ENCODE measurements at places on chromosomes 1 and 21.

- no peak for DNase-seq
Observed at GRCh38 chr1:59115865-59116264, 181.0 kb upstream of the FGGY start.

- no peak for DNase-seq
Observed at GRCh38 chr1:176466514-176466913, 3.5 kb downstream of the PAPPA2 start.

- no peak for DNase-seq
Observed at GRCh38 chr1:56135864-56136147, 443.6 kb downstream of the PLPP3 start.

DNA sequence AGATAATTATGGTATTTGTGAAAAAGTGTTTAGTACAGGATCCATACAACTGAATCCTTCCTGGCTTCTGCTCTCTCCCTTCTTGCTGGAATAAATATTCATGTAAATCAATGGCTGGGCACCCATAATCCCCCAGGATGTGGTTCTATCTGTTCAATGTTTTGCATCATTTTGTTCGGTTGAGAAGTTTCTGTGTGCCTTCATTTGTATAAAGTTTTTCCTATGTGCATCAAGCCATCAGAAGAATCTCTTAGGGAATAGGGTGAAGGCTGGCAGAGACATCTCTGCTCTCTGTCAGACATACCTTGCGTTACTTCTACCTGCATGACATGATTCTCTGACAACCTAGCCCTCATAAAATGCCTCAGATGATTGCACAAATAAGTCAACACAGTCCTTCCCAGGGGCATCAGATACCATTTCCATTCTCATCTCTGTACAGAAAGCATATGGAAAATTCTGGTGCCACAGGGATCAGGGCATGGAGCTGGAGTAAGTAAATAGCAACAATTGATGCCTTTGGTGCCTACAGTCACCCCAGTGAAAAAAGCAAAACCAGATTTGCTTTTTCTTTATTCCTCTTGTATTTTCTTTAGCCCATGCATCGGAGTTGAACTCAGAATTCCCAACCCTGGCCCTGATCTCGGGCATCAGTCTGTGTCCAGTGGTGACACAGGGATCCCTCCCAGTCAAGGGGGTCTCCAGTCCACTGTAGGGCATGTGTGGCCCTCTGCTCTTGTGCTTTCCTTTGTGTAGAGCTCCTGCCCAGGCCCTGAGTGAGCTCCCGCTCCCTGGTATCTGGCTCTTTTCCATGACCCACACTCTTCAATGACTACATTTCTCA lies 39.7 kb upstream of the ATP1A1 start:
- no peak for DNase-seq

GRCh38 chr1:205144751-205145150 lies 23.0 kb upstream of the RBBP5 start:
- DNase-seq, result peak; percentile 72

GRCh38 chr1:70426154-70427131 lies 15.4 kb downstream of the CTH start:
- no peak for DNase-seq

DNA sequence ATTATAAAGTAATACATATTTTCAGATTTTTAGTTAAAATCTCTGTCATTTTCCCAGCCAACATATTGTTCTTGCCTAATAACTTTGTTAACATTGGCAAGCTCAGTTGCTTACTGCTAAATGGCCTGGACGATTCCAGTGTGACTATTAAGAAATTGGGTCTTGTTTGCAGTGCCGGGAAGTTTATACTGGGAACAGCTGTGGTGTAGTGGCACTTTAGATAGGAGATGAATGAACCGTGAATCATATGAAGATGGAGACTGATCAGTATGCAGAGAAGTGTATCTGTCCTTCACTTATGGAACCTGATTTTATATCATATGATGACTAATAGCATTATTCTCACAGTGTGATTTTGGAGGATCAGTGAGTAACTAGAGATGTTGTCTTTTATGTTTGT lies 3.3 kb downstream of the CHRM3 start:
- DNase-seq, result no peak

DNA sequence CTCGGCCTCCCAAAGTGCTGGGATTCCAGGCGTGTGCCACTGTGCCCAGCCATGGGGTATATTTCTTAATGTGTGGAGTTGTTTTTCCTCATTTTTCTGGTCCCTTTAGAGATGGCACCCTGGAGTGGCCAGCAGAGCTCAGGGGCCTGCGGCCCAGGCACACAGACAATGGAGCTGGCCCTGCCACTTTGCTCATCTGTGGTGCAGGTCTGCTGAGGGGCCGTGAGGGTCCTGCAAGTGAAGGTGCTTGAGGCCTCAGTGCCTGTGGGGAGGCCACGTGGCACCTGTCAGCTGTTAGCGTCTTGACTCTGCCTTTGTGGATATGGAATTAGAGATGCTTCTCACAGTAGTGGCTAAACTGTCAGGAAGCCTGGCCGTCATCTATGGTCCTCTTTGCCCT lies 7.5 kb downstream of the COL18A1 start:
- no peak for DNase-seq

DNA sequence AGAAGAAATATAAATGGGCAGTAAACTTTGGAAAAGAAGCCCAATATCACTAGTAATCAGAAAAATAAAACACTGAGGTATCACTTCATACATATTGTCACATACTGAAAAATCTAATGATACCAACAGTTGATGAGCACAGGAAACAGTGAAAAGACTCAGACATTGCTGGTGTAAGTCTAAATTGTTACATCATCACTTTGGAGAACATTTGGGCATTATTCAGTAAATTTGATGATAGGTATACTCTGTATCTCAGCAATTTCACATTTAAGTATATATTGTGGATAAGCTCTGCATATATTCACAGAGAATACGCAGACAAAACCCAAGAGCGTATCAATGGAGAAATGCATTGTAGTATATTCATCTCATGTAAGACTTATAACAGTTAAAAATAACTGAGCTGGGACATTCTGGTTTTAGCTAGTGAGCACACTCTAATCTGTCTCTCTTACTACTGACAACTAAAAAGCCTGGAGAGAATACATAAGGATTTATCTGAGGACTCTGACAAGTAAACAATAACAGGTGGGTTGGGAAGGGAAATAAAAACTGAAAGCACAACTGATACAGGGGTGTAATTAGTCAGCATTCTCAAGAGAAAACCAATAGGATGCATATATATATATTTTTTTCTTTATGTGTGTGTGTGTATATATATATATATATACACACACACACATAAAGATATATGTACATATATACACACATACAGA lies 212.7 kb upstream of the JUN start:
- DNase-seq, result no peak

DNA sequence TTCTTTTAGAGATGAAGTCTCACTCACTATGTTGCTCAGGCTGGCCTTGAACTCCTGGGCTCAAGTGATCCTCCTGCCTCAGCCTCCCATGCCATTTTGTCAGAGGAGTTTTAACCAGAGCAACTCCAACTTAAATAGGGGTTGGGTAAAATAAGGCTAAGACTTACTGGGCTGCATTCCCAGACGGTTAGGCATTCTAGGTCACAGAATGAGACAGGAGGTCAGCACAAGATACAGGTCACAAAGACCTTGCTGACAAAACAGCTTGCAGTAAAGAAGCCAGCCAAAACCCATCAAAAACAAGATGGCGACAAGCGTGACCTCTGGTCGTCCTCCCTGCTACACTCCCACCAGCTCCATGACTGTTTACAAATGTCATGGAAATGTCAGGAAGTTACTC lies 5.7 kb upstream of the DNAH14 start:
- DNase-seq, result no peak

GRCh38 chr21:31918250-31918775 lies 45.5 kb downstream of the HUNK start:
- DNase-seq, result no peak

DNA sequence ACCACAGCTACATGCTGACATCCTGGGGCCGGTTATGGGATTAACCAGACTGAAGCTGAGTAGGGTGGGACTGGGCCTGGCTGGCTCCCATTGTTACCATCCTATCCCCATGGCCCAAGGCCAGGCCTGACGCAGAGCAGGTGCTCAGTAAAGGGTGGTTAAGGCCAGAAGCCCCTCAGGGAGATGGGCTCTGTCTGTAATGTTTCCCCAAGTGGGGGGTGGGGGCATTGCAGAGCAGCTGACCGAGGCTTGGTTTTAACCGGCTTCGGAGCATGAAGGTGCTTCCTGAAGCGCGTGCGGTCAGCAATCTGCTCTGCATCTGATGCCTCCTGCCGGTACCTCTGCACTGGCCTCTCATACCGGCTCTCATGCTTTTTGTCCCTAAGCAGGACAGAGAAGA lies 83.4 kb upstream of the ACTL8 start:
- DNase-seq, result no peak

DNA sequence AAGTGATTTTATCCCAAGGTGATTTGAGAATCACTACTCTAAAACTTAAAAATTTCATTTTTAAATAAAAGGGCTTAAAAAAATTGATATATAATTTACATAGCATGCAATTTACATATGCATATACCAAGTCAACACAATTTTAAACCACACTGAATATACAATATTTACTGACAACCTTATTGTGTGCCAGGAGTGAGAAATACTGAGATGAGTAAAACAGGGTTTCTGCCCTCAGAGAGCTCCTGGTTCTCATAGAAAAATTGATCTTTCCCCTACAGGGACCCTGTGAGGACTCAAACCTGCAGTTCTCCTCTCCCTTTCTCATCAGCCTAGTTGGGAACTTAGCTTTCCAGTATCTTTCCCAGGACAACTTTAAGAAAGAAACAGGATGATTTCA lies 27.0 kb downstream of the PLPP3 start:
- DNase-seq, result no peak

GRCh38 chr1:203361945-203362719 lies 11.2 kb upstream of the FMOD start:
- DNase-seq, result peak; percentile 51

- no peak for DNase-seq
Observed at GRCh38 chr1:229097356-229097755, 173.6 kb upstream of the RAB4A start.

- DNase-seq, result no peak
Observed at GRCh38 chr1:25150985-25151495, 81.3 kb downstream of the SYF2 start.

DNA sequence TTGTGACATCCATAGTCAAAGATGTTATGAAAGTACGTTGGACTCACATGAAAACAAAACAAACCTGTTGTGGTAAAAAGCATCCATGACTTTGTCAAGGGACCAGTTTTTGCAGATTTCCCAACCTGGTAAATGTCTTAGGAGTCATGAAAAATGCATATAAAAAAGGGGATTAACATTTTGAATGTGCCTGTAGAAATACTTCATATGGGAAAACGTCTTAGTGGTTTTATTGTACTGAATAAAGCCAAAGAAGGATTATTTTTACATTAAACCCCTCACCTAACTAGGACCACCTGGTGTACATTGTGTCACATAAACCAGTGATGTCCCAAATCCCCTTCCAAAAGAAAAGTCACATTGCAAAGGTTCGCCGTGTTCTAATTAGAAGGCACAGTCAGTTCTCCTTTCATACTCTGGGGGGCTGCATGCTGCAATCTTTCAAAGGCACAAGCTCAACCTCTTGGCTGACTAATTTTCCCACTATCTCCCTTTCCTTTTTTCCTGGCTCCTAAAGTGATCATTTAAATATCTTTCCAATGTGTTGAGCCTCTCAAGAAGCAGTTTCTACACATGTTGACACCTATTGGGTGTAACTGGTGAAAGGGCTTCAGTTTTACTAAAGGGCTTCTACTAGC lies 119.8 kb upstream of the SPAG17 start:
- peak; percentile 10 for DNase-seq

GRCh38 chr1:59179673-59180072 lies 117.2 kb upstream of the FGGY start:
- no peak for DNase-seq

DNA sequence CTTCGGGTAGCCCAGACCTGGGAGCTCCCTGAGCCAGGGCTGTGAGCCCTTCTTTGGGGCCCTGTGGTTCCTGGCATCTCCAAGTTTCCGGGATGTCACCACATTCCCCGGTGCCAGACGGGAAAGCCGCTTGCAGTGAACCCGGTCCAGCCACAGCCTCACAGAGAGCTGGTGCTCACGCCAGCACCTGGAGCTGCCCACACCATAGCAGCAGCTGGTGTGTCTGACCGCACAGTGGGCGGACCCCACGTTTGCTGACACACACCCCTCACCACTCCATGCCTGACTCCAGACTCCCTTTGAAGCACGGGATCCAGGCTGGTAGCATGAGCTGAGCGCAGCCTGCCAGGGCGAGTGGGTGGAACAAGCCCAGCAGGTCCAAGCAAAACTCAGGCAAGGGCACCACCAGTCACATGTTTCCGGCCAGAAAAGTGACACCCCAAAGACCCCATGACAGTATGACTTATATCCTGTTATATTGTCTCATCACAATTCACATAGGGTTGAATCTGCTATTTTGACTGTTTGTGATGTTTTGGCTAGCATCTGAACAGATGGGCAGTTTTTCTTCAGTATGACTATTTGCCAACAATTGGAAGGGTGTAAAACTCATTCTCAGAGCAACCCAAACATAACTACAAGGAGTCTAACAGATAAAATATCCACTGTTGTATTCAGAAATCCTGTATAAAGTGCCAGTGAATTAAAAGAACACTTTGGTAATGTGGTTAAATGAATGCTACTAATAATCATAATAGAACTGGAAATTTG lies 285.4 kb downstream of the SMYD3 start:
- DNase-seq, result no peak

- peak; percentile 74 for DNase-seq
Observed at GRCh38 chr1:236021424-236022135, 43.3 kb downstream of the NID1 start.

GRCh38 chr1:171188388-171189266 lies 3.5 kb downstream of the FMO2 start:
- peak; percentile 90 for DNase-seq

GRCh38 chr1:109521002-109521951 lies 11.8 kb upstream of the AMIGO1 start:
- DNase-seq, result no peak

- no peak for DNase-seq
Observed at GRCh38 chr1:60078182-60078581, 4.6 kb upstream of the C1orf87 start.

GRCh38 chr1:208552928-208553327 lies 308.7 kb upstream of the PLXNA2 start:
- DNase-seq, result no peak

DNA sequence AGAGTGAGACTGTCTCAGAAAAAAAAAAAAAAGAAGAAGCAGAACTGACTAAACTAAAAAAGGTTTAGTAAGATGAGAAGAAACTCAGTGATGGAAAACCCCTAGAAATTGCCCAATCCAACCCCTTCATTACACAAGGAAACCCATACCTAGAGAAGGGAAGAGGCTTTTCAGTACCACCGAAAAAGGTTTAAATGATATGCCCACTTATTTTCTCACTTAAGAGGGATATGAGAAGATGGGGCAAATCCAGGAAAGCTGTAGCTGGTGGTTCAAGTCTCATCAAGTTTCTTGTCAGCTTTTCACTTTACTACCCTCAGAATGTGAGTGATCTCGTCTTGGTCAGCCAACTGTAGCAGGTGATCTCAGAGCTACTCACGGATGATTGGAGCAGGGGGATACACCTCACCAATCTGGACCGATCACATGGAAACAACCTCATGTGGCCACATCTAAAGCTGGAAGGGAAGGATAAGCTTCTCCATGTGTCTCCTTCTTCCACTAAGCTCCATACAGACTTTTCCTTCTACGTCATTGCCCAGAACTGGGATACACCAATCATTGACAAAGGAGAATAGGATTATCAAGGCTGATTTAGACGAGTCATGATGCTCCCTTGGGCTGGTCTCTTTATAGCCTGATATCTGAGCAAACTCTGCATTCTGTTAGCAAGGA lies 126.7 kb upstream of the POU3F1 start:
- DNase-seq, result no peak

Measured in cardiac fibroblast (primary cell).